Foreskin keratinocyte (primary cell): ENCODE measurements at places on chromosomes 5 and 9.
A peak's percentile ranks its signal among the peaks of the same experiment; 100 is the strongest.

DNA sequence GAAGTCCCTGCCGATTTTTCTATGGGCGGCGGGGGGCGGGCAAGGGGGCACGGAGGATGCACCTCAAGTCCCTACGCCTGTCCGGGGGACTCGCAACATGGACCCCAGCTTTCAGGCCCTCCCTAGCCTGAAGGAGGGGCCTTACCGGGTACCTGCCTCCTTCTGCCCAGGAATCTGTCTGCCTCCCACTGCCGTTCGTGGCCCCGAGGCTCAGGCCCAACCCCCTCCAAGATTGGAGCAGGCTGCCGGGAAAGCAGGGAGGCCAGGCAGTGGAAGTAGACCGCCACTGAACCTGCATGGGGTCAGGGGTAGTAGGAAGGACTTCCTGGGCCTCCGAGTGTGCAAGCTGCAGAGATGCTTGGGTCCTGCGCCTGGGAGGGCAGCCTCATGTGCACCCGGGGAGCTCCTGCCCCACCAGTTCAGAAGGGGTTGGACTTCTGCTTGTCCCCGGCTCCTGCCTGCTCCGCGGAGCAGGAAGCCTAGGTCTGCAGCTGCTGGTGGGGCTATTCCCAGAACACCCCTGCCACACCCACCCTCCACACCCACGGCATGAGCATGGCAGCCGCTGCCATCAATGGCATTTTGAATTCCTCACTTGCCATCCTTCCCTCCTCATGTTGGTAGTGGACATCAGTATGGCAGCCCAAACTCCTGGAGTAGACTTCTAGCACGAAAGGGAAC is 1312.7 kb upstream of the ACO1 start:
- DNase-seq = no peak

DNA sequence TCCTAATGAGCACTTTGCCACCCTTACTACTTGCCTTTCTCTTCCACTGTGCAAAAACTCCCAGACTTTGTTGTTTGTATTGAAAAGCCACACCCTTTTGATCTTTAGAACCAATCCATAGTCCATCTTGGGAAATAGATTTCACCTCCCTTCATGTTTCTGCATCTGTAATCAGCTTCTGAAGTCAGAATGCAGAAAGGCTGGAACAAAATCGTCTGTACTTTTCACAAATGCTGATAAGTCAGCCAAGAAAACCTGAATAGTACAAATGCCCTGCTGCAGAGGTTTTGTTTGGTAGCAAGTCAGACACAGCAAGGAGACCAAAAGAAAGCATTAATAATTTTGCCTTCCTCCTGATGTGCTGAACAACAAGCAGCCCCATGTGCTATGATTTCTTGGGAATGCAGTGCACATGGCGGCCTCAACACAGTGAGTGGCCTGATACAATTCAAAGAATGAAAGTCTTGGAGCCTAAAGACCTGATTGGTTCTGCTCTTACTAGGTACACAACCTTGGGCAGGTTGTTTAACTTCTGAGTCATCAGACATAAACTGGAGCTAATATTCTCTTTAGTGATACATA is 59.2 kb upstream of the STK32A start:
- no peak for DNase-seq

GRCh38 chr9:125106285-125106893 is 36.9 kb downstream of the SCAI start:
- DNase-seq = no peak

DNA sequence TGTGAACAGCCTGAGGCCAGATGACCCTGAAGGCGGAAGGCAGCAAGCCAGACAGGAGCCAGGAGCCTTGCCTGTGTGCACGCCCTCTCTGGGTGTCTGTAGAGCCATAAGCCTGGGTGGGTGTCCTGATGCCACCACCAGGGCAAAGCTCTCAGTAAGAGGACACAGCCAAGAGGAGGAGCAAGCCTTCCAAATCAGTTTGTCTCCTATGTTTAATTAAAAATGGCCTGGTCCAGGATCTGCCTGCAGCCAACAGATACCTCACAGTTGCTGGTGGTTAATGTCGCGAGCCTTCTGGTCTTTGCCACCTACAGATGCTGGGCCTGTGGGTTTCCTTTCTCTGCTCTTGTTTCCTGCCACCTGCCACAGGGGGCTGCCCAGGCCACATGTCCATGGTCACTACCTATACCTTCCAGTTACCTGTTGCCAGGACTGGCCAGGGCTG is 56.9 kb downstream of the SYK start:
- no peak for DNase-seq

DNA sequence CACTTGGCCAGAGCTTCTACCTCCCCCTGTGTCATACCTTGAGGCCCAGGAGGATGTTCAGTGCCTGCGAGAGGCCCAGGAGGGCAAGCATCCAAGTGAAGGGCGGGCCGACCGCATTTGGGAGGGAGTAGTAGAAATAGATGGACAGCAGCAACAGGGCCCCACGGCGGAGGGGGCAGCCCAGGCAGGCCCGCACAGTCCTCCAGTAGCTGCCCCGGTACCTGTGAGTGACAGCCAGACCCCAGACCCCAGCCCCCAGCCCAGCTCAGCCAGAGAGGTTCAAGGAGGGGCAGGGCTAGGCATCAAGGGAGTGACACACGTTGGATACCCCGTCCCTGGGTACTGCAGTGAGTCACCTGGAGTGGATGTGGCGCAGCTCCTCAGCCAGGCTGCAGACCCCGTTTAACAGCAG is 1.4 kb downstream of the STING1 start:
- peak; percentile 26 for DNase-seq
